ENCODE measurements at places on chromosomes 6 and 20.

- no peak for DNase-seq
Observed at GRCh38 chr6:127134136-127134535, 15.7 kb downstream of the RSPO3 start.

DNA sequence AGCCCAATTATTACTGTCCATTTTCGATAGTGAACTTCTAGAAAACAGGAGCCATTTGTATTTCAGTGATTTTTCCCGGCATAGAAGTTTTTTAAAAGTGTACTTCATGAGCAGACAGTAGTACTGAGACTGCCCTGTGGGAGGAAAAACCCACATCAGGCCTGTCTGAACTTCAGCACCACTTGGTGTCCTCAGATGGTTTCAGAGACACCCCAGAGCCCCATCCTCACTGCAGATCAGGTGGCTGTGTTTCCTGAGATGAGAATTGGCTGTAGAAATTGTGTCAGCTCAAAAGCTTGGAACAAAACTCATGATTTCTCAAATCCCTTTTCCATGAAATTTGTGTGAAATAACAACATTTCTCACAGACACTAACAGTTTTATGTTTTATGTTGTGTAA, 110.0 kb upstream of the RIN2 start:
- DNase-seq = no peak

- DNase-seq = no peak
Observed at GRCh38 chr20:43904827-43905177, 9.8 kb upstream of the TOX2 start.

- no peak for DNase-seq
Observed at GRCh38 chr6:83885984-83886383, 26.5 kb downstream of the CYB5R4 start.

DNA sequence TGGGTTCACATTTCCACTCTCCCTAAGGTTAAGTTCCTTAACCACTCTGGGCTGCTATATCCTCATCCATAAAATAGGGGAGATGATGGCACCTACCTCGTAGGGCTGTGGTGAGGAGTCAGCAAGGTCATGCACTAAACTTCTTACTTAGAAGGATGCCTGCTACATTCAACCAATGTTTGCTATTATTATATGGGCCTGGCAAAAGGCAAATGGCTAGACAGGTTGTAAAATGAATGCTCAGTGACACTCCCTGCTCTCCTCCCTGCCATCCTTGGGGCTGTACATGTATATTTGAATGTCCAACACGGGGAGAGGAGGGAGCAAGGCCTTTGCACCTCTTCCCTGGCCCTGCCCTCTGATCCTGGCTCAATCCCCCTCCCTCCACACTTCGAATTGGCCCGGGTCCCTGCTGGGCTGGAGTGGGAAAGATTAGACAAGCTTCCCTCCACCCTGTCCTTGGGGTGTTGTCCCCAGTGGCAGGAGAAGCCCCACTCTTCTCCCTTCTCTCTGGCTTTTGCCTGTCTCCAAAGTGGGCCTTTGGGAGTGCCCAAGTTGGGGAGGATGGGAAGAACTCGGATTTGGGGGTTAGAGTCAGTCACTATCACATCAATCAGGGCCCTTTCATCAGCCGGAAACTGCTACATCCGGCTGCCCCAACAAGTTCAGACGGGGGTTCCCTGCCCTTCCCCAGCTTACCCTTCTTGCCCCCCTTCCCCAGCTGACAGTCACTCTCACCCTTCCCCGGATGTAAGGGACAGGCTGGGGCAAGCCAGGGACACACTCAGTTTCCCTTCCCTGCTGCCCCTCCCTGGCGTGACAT, 36.3 kb upstream of the VEGFA start:
- DNase-seq = no peak

- DNase-seq = peak; percentile 21
Observed at GRCh38 chr6:105994118-105994590, 92.0 kb upstream of the PRDM1 start.

GRCh38 chr6:27040244-27041042, 207.1 kb upstream of the PRSS16 start:
- DNase-seq = peak; percentile 59

- peak; percentile 23 for DNase-seq
Observed at GRCh38 chr20:17499041-17499440, 32.1 kb downstream of the BFSP1 start.

- DNase-seq = no peak
Observed at GRCh38 chr6:97925504-97925903, 642.5 kb upstream of the MMS22L start.

DNA sequence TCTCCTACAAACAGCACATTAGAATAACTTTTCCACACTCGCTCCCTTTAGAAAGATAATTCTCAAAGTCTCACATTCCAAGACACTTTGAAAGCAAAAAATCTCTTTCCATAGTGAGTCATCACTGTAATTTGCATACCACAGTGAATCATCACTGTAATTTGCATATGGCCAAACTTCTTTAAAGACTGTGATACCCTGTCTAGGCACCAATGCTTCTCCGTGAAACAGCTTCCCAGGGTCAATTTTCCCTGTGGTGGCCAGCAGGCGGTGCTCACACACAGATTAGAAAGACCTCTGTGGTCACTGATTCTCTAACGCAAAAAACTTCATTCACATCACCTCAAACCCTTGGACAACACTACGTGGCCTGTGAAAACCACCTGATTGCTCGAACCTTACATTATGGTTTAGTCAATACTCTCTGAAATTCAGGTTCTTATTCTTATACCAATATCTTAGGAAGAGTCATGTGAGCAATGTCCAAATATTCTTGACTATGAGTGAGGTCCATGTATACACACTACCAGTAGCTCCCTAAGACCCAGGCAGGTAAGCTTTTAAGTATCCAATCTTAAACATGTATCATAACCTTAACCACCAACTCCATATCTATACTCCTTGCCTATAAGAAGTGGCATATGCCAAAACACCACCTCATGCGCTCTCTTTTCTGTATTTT, 78.5 kb upstream of the PHACTR1 start:
- DNase-seq = peak; percentile 60

DNA sequence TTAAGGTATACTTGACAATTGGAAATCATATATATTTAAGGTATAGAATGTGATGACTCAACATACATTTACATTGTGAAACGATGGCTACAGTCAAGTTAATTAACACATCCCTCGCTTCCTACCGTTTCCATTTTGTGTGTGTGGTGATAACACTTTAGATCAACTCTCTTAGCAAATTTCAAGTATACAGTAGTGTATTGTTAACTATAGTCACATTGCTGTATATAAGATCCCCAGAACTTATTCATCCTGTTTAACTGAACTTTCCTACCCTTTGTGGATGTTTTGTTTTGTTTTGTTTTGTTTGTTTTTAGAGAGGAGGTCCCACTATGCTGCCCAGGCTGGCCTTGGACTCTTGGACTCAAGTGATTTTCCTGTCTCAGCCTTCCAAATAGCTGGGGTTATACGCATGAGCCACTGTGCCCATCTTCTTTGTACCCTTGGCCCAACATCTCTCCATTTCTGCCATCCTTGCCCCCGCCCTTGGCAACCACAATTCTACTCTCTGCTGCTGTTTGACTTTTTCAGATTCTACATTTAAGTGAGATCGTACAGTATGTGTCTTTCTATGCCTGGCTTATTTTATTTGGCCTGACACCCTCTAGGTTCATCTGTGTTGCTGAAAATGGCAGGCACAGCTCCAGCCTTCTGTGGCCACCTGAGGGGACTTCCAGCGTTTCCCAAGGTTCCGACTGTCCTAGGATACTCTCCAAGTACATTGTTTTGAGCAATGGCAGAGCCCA, 90.5 kb upstream of the SNX9 start:
- no peak for DNase-seq

DNA sequence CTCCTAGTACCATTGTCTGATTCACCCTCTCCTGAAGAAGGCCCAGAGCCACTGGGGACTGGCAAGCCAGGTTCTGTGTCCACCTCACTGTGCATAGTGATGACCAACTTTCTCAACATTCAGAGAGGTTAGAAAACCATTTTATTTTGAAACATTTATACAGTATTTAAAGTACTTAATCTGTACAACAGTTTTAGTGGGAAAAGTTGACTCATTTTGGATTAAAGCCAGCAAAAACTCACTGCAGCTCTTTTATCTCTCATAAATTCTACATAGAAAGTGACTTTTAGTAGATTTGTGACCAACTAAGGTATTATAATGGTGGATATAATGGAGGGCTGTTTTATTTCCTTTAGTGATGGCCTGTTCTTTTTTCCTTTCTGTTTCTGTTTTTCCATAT, 9.7 kb downstream of the TULP4 start:
- DNase-seq = peak; percentile 85

GRCh38 chr6:6717953-6718352, 129.4 kb downstream of the LY86 start:
- DNase-seq = peak; percentile 55

GRCh38 chr6:147310521-147310920, 106.3 kb downstream of the STXBP5 start:
- DNase-seq = no peak

GRCh38 chr20:38674092-38674764, 50.1 kb upstream of the SLC32A1 start:
- DNase-seq = peak; percentile 57

DNA sequence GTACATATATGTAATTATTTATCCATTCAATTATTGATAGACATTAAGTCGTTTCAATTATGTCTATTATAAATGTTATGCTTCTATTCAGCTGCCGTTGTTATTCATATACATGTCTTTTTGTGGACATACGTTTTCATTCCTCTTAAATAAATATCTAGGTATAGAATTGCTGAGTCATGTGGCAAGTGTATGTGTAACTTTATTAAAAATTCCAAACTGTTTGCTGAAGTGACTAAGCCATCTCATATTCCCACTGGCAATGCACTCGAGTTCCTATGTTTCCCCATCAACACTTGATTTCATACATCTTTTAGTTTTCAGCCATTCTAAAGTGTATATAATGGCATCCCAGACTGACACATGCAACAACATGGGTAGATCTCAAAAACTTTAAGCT, 739.7 kb upstream of the POU3F2 start:
- DNase-seq = no peak

DNA sequence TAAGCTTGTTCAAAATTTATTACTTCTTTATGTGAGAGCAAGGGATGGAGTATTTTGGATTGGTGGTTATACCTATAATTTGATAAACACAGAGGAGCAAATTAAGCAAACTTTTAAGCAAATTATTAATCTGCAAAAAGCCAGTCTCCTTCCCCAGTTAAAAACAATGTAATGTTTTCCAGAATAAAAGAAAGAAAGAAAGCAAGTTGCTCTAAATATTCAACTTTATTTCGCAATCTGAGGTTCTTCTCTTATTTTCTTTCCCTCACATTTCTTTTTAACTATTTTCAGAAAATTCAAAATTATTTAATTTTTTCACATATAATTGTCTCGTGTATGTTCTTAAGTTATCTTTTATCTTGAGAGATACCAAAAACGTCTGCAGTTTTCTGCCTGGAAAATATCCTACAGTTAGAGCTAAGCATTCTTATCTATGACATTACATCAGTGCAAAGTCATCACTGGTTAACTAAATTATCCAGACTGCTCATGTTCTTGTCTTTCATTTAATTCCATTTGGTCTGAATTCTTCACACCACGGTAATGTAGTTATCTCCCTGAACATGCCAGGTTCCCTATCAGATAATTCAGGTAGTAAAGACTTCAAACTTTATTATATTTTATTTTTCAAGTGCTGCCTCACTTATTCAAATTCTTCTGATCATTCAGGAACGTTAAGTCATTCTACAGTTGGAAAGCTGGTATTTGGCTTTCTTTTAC, 3.3 kb upstream of the CNKSR3 start:
- no peak for DNase-seq

GRCh38 chr6:106913676-106914280, 60.8 kb downstream of the CD24 start:
- DNase-seq = no peak

- DNase-seq = no peak
Observed at GRCh38 chr6:154605178-154605881, 94.8 kb upstream of the CNKSR3 start.

DNA sequence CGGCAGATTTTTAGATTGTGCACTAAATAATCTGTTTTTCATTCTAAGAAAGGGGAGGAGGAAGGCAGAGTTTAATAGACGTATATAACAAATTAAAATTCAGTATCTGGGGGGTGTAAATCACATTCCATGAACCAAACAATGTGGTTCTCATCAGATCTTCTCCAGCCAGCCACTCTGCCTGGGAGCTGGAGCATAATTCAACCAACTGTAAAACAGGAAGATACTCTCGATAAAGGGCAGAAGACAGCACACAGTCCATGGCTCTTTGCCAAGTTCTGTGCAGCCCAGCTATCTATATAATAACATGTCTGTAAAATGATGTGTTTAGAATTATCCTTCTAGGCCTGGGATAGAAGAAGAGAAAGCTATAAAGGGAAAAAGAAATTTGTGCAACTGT, 289.9 kb upstream of the ZFP64 start:
- peak; percentile 56 for DNase-seq

DNA sequence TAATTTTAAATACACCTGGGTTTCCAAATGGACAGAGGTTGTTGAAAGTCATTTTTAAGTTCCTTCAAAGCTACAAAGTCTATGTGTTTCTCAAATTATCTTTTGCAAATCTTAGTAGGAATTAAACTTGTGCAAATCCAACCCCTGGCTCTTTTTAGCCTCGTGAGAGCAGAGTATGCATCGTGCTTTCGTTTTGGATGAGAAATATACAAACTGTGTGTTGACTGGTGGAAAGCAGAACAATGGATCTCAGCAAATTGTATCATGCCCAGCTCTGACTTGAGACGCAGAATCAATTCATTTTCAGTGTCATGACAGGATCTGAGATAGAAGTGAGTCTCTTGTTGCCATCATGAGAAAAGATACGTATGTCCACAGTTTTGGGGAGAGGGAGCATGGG, 542.4 kb upstream of the FLRT3 start:
- peak; percentile 3 for DNase-seq

GRCh38 chr6:38579010-38579628, 60.6 kb downstream of the BTBD9 start:
- peak; percentile 40 for DNase-seq

DNA sequence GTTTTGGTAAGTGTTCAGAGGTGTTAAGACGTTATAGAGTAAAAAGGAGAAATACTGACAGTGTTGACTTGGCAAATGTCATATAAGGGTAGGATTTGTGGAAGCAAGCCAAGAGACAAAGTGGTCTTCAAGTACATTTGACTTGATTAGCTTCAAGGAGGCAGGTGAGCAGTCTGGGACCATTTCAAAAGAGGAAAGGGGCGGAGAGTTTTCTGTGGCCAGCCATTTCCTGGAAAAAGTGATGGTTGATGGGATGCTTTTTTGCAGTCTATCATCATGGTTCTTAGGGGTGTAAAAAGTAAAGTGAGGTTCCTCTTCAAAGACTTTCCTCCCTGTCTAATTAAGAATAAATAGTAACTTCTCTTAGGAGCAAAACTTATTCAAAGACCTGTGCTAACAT, 28.7 kb downstream of the FKBP1A start:
- no peak for DNase-seq

DNA sequence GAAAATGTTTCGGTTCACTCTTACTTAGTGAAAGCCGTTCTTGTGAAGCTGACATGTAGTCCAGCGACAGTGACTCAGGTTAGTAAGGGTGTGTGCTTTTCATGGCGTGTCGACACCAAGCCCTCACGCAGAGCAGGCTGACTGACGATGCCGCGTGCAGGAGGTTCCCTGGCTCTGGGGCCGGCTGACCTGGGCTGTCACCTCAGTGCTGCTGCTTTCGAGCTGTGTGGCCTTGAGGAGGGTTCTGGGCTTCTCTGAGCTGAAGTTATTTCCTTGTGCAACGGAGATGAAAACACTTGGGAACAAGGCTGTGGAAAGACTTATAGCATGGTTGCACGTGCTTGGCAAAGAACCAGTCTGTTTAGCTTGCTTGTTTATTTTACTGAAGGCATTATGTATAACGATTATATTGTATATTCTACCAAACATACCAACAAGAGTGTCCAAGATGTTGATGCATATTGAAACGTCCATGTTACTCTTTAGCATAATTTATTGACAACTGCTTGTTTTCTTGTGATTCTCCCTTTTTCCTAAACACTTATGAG, 59.2 kb downstream of the PHACTR3 start:
- no peak for DNase-seq

- no peak for DNase-seq
Observed at GRCh38 chr6:49966334-49966733, 2.4 kb upstream of the DEFB114 start.

Measured in fibroblast of pulmonary artery (primary cell).